ENCODE measurements at places on chromosomes 1 and 21.

GRCh38 chr1:203268901-203269653, 36.2 kb upstream of the BTG2 start:
- peak; percentile 51 for DNase-seq

GRCh38 chr1:168180148-168180524, 1.4 kb downstream of the TIPRL start:
- no peak for DNase-seq

DNA sequence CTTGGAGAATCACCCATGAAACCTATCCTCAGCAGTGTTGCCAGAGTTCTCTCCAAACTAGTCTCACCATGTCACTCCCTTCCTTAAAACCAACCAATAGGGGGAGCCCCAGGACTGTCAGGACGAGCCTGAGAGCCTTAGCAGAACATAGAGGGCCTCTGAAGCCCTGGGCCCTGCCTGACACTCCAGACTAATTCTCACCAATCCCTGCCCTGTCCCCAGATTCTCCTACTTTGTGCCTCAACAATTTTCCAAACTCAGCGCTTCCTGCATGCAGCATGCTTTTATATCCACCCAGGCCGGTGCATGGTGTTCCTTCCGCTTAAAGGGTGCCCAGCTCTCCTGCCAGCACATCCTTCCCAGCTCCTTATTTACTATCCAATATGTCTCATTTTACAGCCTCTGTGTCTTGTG, 42.7 kb downstream of the HSD3B1 start:
- peak; percentile 46 for DNase-seq

GRCh38 chr1:46659307-46659870, 8.8 kb downstream of the ATPAF1 start:
- DNase-seq: no peak

DNA sequence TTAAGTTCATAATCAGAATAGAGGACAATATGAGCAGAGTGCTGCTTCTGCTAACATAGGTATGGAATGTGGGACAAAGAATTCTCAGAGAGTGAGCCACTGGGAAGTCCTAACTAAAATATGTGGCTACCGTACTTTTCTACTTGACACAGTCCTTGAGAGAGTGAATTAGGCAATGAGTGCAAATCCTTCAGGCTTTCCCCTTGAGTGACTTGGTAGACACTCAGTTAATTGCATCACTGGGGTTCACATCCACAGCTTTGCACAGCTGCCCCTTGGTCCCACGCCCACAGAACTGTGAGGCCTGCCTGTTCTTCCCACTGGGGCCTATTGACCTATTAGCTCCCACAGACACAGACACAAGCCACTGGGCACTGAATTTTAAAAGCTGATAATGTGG, 40.5 kb upstream of the PAXBP1 start:
- no peak for DNase-seq

DNA sequence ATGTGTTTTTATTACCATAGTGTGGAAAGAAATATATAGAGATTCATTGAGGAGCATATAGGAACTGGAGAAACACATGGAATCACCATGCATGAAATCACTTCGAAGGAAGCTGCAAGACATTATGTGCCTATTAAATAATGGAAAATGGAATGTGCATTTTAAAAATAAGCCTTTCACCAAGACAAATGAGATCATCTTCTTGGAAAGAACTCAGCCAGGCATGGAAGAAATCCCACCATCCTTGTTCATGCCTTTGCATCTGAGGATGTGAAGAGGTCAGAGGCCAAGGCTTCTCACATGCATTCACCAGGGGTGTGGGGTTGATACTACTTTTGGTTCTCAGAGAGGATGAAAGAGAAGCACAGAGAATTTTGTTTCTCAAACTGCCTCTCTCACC, 50.0 kb downstream of the C1orf198 start:
- DNase-seq: no peak

DNA sequence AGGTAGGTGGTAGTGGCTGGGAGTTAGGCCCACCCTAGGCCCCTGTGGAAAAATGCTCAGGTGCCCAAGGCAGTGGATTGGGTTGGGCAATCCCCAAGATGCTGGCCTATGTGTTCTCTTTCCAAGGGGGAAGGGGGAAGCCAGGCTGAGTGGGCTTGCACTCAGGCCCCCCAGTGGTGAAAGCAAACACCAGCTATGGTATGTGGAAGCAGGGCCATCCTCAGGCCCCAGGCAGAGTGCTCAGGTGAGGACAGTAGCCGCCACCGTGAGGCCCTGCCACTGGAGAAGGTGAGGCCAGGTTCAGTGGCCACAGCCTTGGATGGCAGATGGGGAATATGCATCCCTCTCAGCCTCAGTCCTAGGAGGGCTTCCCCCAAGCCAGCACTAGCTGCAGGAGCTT, 11.8 kb downstream of the LY9 start:
- DNase-seq: no peak

DNA sequence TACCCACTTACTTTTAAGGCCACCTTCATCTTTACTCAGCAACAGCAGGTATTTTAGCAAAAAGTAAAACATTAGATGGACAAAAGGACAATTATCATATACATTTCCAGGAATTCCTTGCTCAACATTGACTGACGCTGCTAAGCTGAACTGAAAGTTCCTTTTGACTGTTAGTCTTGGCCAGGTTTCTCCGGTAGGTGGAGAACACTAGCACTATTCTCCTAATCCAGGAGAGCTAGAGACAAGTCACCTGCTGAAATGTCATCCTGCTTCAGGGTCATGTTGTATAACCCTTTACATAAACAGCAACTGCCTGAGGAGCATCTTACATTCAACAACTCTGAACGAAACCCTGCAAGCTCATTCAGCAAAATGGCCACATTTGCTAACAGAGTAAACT, 109.0 kb upstream of the ESRRG start:
- DNase-seq: no peak

- DNase-seq: no peak
Observed at GRCh38 chr1:155598842-155599331, 11.1 kb upstream of the MSTO1 start.

DNA sequence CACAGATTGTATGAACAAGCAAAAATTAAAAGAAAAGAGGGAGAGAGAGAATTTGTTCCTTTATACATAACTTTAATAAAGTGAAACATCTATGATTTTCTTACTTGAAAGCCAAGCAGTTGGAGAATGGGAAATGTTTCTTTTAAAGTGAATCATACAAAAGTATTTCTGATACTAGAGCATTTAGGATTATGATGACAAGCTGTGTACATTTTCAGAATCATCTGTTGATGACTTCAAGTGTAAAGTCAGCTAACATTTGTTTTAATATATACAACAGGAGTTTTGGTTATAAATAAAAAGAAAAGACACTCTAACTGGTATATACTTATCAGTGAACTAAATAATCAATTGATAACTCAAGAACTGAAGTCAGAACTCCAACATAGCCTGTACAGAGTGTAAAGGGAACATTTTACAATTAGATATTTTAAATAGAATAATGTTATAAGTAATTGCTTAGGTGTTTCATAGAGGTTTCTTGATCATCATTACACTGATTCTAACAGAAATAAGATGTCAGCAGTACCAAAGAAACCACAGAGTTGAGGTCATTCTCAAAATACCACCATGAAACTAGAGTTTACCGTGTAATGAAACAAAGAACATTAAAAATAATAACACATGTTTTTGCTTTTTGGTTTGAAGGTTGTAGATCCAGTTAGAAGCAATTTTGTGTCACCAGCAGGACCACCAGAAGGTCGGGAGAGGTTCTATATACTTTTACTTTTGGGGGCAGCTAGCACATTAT, 103.4 kb downstream of the COL24A1 start:
- DNase-seq: no peak

GRCh38 chr1:8096105-8097011, 70.2 kb upstream of the ERRFI1 start:
- no peak for DNase-seq

DNA sequence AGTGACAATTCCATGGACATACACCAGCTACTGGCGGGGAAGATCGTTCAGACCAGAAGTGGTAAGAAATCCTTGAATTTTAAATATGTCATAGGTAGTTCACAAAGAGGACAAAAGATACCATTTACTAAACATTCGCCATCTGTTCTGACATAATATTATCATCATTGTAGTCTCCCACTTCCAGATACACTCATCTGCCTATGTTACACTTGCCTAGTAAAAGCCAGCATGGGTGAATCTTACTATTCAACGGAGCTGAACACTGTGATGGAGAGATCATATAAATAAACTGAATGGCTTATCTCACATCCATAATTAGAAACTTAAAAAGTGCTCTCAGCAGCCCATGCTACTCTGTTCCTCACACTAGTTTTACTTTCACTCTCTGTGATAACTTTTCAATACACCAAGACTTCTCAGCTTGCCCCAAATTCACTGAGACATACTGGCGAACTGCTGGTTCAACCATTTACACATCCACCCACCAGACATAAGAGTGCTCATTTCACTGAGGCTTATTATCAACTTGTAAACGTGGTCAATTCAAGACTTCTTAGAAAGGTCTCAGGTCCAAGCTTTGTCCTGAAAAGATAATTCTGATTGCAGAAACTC, 463 bp upstream of the PRRC2C start:
- DNase-seq: no peak

DNA sequence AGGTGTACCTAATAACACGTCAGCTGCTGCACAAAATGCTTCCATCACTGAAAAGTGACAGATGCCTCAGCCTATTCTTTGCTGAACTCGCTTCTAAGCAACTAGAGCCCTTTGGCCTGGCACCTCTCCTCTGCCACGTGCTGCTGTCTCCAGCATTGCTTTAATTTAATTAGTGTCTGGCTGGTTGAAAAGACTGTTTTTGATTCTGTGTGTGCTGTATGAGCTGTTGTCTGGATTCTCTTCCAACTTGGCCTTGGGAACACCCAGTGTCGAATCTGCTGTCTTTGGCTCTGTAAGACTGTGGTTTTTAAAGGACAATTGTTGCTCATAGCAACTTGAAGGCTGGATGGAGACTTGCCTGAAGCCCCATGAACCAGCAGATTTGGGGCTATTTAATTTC, 109.5 kb downstream of the PSMG1 start:
- DNase-seq: no peak

- no peak for DNase-seq
Observed at GRCh38 chr1:87821335-87821697, 492.6 kb downstream of the LMO4 start.

DNA sequence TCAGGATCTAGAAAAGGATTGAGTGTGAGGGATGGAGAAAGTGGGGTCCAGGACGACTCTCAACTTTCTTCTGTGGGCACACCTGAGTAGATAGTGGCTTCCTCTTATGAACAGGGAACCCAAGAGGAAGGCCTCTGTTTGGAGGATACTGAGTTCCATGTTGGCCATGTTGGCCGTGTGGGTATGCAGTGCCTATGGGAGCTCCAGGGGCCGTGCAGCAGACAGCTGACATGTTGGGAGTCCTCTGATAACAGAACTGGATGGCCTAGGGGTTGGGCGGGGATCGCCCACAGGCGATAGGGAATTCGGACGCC, 43.0 kb downstream of the TMEM53 start:
- DNase-seq: no peak

GRCh38 chr1:212238552-212238951, 46.7 kb upstream of the PPP2R5A start:
- no peak for DNase-seq

GRCh38 chr1:167431261-167431908, 86.9 kb downstream of the CD247 start:
- DNase-seq: no peak

- DNase-seq: no peak
Observed at GRCh38 chr21:16770266-16770665, 742.6 kb upstream of the CXADR start.

- DNase-seq: peak; percentile 27
Observed at GRCh38 chr1:147641695-147642592, 28.4 kb downstream of the ACP6 start.

DNA sequence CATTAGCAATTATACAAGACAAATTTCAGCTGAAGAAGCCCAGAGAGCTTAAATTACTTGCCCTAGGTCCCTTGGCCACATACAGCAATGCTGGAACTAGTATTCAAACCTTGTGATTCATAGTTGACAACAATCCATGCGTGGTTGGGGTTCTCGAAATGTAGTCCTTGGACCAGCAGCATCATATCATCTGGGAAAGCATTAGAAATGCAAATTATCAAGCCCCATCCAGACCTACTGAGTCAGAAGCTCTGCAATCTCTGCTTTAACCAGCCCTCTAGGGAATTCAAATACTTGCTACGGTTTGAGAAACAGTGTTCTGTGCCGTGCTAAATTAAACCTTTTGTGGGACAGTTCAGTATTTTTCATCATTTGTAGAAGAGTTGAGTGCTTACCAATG, 65.1 kb downstream of the CLIC6 start:
- no peak for DNase-seq

DNA sequence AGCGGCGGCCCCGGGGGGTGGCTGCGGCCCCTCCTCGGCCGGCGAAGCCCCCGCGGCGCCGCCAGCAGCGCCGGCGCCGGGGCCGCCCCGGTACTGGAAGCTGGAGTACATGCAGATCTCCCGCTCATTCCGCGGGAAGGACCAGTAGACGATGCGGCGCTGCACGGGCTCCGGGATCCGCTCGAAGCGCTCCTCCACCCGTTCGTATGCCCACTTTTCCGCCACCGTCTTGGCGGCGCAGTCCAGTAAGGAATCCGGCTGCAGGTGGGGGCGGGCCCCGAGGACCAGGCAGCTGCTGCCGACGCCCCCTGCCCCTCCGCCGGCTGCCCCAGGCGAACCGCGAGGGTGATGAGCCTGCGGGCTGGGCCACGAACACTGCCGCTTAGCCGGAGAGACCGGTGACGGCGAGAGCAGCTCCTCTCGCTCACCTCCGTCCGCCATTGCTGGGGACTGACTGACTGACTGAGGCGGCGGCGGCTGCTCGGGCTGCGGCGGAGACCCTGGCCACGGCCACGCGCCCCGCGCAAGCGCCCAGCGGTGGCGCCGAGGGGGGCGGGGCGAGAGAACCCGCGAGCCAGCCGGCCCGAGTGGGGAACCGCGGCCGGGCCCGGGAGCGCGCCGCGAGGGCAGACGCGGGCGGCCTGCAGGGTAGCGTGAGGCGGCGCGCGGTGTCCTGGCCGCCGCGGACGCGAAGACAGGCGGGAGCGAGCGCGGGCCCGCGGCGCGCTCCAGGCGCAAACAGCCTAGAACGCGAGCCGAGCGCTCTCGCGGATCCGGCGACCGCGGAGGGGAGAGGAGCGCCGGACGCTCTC, at the start of gene ZSWIM5:
ZSWIM5 (minus strand) TSS at position 696 of the 812 bp plus-strand sequence; CDS start at position 441, 255 bp downstream.
- DNase-seq: peak; percentile 67

- DNase-seq: no peak
Observed at GRCh38 chr21:31260790-31261189, 83.3 kb downstream of the TIAM1 start.

GRCh38 chr1:199129247-199129646, 490.4 kb downstream of the PTPRC start:
- no peak for DNase-seq

DNA sequence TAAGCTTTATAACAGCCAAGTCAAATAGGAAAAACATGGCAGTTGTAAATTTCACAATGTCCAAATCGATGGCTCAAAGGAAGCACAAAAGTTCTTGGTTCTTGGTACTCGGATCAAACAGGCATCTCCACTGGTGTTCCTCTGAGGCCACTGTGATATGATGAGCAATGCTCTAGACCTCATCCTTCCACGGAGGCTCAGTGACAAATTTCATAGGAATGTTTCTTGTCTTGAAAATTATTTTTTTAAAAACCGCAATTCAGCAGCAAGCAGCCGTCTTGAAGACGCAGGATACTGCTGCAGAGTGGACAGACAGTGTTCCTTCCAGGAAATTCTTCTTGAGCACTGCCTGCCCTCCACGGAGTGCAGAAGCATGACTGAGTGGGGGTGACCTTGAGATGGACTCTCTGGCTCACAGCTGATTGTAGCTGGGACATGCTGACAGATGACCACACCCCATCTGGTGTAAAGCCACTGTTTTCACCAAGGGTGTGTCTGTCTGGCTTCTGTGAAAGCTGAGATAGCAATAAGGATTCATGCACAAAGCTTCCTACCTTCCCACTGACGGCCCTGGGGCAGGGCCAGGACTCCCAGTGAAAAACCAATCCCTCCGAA, 61.9 kb downstream of the TIAM1 start:
- no peak for DNase-seq

Measured in CD4-positive, alpha-beta T cell treated with Interferon gamma for 1 hour (primary cell).